ENCODE measurements at places on chromosomes 12 and 14. TPM values are rescaled to one million over a fixed set of nuclear protein-coding genes. Genes with fewer than 3 reads are reported as not detected.

- no peak for DNase-seq
Measured at GRCh38 chr14:100323121-100323941, at the start of gene SLC25A47. Gene SLC25A47, plus strand, starts transcription at chr14:100323339. Its CDS starts 76 bp downstream, at chr14:100323415.

GRCh38 chr14:92353447-92353846 lies 30.5 kb downstream of the SLC24A4 start:
- no peak for DNase-seq

DNA sequence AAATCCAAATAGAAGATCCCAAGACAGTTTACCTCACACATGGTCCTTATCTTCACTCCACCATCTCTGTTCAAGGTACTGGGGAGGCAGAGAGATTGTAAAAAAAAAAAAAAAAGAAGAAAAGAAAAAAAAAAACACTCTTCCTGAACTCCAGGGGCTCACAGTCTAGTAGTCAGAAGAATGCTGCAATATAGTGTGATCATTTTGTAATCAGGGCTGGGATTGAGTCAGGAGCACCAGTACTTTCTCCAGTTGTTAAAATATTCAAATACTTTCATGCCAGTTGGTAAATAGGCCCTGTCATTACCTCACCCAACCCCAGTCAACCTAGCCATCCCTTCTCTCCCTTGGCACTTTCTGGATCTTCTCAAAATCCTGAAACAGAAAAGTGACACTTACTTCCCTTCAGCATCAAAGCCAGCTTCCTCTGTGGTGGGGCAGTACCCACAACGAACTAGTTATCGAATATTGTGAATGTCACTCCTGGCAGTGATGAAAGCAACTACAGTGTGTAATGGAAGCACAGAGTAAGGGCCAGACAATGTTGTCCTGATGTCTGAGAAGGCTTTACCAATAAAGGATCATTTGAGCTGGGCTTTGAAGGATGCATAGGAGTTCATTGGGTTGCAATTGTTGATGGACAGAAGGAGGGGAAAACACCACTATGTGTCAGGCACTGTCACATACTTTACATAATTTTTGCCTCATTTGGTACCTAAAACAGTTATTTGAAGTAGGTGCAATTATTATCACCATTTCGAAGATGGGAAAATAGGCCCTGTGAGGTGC lies 44.3 kb upstream of the HSPB8 start:
- DNase-seq: no peak

- no peak for DNase-seq
Measured at GRCh38 chr12:104354868-104355570, 51.5 kb downstream of the EID3 start.

GRCh38 chr14:61752626-61753025 lies 9.6 kb upstream of the SNAPC1 start:
- DNase-seq: no peak

GRCh38 chr12:6563448-6564050 lies 4.5 kb downstream of the NOP2 start:
- DNase-seq: no peak

DNA sequence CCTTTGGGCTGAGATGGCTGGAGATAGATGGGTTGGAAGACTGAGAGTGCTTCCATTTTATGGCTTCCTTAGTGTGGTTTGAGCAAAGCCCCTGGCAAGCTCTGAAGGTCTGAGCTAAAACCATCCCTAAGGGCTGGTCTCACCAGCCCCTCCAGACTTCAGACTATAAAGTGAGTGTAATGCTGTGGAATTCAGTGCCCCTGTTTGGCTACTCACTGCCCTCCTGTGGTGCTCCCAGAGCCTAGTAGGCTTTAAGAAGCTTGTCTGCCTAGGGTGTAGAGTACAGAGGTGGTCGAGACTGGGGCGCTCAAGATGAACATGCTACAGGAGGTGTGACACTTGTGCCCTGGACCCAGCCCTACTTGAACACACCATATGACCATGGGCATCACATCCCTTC lies 246.7 kb upstream of the FKBP4 start:
- no peak for DNase-seq

- DNase-seq: peak; percentile 83
Measured at GRCh38 chr14:36661506-36662257, at the start of gene PAX9. Gene PAX9, plus strand, starts transcription at chr14:36661860. Its CDS starts 230 bp downstream, at chr14:36662090.

DNA sequence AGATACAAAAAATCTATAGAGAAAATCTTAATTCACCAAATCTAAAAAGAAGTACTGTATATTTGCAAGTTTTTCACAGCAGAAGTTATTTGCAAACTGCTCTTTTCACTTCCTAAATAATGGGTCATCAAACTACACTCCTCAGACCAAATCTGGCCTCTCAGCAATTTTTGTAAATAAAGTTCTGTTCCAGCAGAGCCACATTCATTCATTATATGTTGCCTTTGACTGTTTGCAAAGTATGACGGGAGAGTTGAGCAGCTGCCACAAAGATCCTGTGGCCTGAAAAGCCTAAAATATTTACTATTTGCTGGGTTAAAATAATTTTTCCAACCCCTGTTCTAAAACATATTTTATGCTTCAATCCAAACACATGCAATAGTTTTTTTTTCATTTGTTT lies 1222.3 kb upstream of the SEL1L start:
- DNase-seq: no peak

DNA sequence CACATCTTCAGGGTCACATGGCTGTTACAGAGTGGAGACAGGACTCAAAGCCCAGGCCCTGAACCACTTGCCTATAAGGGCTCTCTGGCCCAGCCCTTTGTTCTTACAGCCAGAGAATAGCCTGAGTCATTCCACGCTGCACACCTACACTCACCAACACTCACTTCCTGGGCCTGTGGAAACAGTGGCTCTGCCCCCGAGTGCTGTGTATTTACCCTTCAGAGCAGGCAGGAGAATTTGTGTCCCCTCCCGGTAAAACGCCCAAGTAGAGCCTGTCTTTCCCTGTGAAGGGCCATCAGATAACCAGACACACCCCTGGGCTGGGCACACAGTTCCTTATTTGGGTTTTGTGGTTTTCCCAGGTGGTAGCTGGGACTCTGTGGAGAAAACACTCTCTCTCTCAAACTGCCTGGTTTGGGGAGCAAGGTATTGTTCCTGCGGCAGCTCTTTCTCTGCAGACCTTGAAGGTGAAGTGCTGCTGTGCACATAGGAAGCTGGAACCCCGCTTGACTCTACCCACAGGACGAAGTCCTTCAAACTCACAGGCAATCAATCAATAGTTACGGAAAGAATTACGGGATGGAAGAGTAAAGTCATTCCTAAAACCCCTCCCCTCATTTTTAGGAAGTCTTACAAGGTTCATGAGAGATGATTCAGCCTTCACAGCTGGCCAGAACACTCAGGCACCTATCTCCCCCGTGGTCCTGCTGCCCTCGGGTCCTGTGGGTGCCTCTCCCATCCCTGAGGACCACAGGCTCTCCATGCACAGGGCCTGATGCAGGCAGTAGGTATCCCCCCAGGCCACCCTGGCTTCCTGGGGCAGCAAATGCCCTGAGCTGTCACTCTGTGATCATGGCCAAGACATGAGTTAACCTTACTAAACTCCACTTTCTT lies 20.3 kb downstream of the FIGNL2 start:
- no peak for DNase-seq

DNA sequence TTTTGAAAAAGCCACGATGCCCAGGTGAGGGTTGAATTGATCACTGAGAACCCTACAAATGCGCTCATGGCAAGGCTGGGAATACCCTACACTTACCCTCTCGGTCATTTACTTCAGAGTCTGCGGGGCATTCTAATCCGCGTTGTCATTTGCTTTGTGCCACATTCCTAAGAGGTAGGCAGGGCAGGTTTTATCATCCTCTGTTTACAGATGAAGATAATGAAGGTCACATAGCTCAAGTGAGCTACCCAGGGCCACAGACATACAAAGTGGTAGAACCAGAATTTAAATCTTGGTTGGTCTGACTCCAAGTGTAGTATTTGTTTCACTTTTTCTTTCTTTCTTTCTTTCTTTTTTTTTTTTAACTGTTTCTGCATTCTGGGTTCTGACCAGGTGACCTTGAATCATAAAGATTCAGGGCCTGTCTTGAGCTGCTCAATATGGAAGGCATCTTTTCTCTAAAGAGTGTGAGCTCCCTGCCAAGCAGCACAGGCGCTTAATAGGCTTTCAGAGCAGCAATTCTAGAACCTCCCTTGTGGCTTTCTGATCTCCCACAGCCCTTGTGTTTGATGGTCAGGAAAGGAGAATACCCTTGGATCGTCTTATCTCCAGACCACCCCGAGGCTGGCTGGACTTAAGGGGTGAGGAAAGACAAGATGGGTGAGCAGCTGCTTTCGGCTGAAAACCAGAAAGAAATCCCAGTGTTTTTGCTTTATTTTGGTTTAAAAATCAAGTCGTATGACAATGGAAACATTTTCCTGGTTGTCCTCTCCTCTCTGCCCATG lies 662 bp upstream of the BATF start:
- DNase-seq: no peak

DNA sequence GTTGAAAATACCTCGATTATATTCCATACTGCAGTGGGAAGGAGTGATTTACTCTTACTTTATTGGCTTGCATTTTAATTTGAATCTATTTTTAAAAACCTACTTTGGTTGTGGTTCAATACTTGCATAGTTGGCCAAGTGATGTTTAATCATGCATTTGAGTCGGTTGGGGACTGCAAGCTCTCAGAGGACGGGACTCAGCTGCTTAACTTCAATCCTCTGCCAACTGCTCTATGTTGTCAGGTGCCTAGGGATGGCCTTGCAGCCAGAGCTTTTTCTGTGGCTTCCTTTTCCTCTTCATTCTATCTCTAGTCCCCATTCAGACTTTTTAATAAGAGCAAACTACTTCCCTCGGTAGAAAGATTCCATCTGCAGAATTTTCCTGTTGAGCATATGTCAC lies 53.4 kb upstream of the KRR1 start:
- DNase-seq: no peak

DNA sequence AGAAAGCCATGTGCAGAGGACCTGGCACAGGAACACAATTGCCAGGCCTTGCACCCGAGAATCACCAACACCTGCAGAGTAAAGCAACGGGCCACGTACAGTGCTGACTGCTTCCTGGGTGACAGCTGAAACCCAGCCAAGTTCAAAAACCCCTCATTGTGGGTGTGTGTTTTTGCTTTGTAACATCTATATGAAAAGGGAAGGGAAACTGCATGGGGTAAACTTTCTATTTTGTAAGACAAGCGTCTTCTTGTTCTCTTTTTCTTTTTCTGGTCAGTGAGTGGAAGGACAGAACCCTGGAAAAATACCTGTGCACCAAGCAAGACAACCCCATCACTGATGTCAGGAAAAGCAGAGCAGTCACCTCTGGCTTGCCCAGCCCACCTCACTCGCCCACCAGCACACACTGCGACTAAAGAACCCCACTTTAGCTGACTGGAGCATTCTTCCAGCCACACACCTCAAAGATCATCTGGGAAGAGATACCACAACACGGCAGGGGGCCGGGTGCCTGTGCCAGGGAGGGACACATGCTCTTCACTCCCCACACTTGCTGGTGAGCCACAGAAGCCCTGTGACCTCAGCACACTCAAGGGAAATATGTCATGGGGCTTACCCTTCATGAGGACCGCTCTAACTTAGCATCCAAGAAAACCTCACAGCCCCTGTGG lies 172.3 kb downstream of the NDUFA12 start:
- DNase-seq: no peak

GRCh38 chr14:20682435-20683124 lies 1.8 kb upstream of the RNASE4 start:
- peak; percentile 93 for DNase-seq

- DNase-seq: no peak
Measured at GRCh38 chr12:95204141-95204866, 13.0 kb downstream of the FGD6 start.

The RNU4-1 gene
- polyA plus RNA-seq: not detected

The CCDC88C gene
- 45.9 TPM for polyA plus RNA-seq

The HOXC12 gene
- not detected for polyA plus RNA-seq

The UNC79 gene
- 0.78 TPM for polyA plus RNA-seq

The POTEM gene
- not detected for polyA plus RNA-seq

All from renal cortex interstitium (tissue), 15 donors.